ENCODE measurements at places on chromosomes 11 and 22. TPM values are rescaled to one million over a fixed set of nuclear protein-coding genes. Genes with fewer than 3 reads are reported as not detected.

- no peak overlapping the region for H3K27ac ChIP-seq
- H3K4me1 ChIP-seq: peaks cover 30% of the 10 kb centered on the region
- DNase-seq: no peak
- no peaks in the 10 kb centered on the region for H3K27me3 ChIP-seq
- no peak overlapping the region for H3K4me3 ChIP-seq
- H3K36me3 ChIP-seq: no peaks in the 10 kb centered on the region
Measured at GRCh38 chr22:50268655-50269113, 1.5 kb downstream of the MAPK11 start.

- DNase-seq: no peak
- no peaks in the 10 kb centered on the region for H3K27me3 ChIP-seq
- H3K4me3 ChIP-seq: no peak overlapping the region
- H3K36me3 ChIP-seq: no peaks in the 10 kb centered on the region
Measured at GRCh38 chr11:132541794-132542193, 990.5 kb downstream of the OPCML start.

DNA sequence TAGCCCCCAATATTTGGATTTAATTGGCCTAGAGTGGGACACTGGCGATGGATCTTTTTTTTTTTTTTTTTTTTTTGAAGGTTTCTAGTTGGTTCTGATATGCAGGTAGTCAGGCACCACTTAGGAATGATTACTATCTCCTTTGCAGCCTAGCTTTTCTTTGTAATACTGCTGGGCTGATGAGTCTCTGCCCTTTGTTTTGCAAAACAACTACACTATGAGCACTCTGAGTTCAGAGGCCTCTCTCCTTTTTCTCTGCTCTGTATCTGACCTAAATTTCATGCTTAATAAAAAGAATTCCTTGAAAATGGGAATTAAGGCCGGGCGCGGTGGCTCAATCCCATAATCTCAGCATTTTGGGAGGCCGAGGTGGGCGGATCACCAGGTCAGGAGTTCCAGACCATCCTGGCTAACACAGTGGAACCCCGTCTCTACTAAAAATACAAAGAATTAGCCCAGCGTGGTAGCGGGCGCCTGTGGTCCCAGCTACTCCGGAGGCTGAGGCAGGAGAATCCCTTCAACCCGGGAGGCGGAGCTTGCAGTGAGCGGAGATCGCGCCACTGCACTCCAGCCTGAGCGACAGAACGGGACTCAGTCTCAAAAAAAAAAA lies 1312.3 kb downstream of the FAM181B start:
- no peak overlapping the region for H3K4me3 ChIP-seq
- H3K27ac ChIP-seq: no peak overlapping the region
- H3K36me3 ChIP-seq: no peaks in the 10 kb centered on the region
- no peak for DNase-seq
- no peaks in the 10 kb centered on the region for H3K4me1 ChIP-seq

DNA sequence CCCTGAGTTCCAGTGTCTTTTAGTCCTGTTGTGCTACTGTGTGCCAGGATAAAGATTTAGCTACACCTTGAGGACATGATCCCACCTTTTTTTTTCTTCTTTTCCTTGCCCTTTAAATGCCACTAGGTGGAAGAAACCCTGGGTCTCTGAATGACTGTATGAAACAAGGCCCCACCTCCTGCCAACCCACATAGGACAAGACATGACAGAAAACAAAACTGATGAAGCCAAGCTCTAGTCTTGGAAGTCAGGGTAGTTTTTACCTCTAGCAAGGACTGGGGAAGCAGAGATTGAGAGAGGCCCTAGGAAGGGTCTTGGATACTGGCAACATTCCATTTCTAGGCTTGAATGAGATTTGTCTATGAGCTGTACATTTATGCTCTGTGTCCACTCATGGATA lies 410.7 kb downstream of the MIAT start:
- no peak for DNase-seq
- no peak overlapping the region for H3K4me3 ChIP-seq
- no peaks in the 10 kb centered on the region for H3K36me3 ChIP-seq
- H3K4me1 ChIP-seq: no peaks in the 10 kb centered on the region
- H3K27ac ChIP-seq: no peak overlapping the region

Gene LINC01488
- total RNA-seq: not detected

DNA sequence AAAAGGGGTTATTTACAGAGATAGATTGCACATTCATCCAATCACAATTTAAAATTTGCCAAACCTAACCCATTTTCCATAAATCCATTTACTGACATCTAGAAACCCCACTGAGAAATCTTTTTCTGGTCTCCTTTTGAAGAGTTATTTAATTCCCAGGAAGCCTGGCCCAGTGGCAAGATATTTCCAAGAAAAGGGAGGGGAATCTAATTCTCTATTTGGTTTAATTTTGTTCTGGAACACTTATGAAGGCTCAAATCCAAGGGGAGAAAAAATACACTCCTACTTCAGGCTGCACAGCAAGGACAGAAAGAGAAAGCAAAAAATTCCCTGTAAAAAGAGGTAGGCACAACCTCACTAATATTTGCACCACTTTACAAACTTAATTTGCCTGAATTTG lies 88.2 kb upstream of the LDLRAD3 start:
- no peak overlapping the region for H3K4me3 ChIP-seq
- H3K27ac ChIP-seq: no peak overlapping the region
- no peaks in the 10 kb centered on the region for H3K36me3 ChIP-seq
- no peak for DNase-seq

- H3K36me3 ChIP-seq: no peaks in the 10 kb centered on the region
- no peaks in the 10 kb centered on the region for H3K4me1 ChIP-seq
- no peaks in the 10 kb centered on the region for H3K27me3 ChIP-seq
- no peak overlapping the region for H3K4me3 ChIP-seq
- DNase-seq: no peak
- no peak overlapping the region for H3K27ac ChIP-seq
Measured at GRCh38 chr11:47337229-47337924, 15.1 kb downstream of the MYBPC3 start.

Gene PRDM11
- total RNA-seq: 9.0 TPM

Gene FAT3
- total RNA-seq: not detected

DNA sequence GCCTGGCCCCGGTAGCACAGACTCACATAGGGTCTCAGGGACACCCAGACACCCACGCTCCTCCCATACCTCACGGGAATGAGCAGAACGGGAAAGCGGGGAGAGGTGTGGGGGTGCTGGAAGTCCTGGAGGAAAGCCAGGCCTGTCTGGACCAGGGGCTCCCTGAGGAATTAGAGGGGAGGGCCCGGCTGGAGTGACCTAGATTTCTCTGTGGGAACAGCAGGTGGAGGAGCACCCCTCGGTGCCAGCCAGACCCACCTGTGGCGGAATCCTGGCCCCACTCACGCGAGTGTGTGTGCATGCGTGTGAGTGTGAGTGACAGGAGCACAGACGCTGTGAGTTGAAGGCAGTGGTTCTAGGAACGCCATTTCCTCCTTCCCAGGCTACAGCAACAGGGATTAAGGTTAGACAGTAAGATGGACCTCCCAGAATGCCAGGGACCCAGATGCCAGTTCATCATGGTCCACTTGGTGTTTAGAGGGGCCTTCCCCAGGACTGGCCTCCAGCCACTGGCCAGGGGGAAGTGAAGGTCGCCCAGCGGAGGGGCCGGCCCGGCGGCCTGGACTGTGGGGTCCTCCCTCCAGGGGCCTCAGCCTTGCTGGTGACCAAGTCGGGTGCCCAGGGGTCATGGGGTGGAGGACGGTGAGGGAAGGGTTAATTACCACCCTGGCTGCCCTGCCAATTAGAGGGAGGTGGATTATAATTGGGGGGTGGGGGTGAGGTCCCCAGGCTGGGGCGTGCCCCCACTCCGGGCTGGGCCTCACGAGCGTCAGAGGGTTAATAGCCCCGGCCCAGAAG lies 1.0 kb downstream of the PKP3 start:
- no peaks in the 10 kb centered on the region for H3K36me3 ChIP-seq
- H3K4me3 ChIP-seq: no peak overlapping the region
- DNase-seq: no peak
- H3K4me1 ChIP-seq: peaks cover 14% of the 10 kb centered on the region

- H3K36me3 ChIP-seq: no peaks in the 10 kb centered on the region
- peak; percentile 18 for DNase-seq
- H3K4me1 ChIP-seq: peaks cover 42% of the 10 kb centered on the region
- no peaks in the 10 kb centered on the region for H3K27me3 ChIP-seq
Measured at GRCh38 chr11:117823294-117823945, 1.1 kb downstream of the FXYD2 start.

- no peaks in the 10 kb centered on the region for H3K36me3 ChIP-seq
- H3K4me3 ChIP-seq: no peak within 1 kb of the TSS
- DNase-seq: no peak
- no peak within 1 kb of the TSS for H3K27ac ChIP-seq
- H3K4me1 ChIP-seq: peaks cover 8% of the 10 kb centered on the region
- H3K27me3 ChIP-seq: peaks cover 17% of the 10 kb centered on the region
Measured at GRCh38 chr11:47593934-47594855, at the start of gene C1QTNF4. C1QTNF4 (minus strand) TSS chr11:47594411; CDS start chr11:47590810, 3,601 bp downstream.

Gene POU2AF2
- total RNA-seq: not detected

- H3K4me3 ChIP-seq: no peak overlapping the region
- no peak overlapping the region for H3K27ac ChIP-seq
- H3K27me3 ChIP-seq: no peaks in the 10 kb centered on the region
- no peaks in the 10 kb centered on the region for H3K4me1 ChIP-seq
- no peaks in the 10 kb centered on the region for H3K36me3 ChIP-seq
- DNase-seq: no peak
Measured at GRCh38 chr11:22458161-22458560, 120.0 kb downstream of the SLC17A6 start.

DNA sequence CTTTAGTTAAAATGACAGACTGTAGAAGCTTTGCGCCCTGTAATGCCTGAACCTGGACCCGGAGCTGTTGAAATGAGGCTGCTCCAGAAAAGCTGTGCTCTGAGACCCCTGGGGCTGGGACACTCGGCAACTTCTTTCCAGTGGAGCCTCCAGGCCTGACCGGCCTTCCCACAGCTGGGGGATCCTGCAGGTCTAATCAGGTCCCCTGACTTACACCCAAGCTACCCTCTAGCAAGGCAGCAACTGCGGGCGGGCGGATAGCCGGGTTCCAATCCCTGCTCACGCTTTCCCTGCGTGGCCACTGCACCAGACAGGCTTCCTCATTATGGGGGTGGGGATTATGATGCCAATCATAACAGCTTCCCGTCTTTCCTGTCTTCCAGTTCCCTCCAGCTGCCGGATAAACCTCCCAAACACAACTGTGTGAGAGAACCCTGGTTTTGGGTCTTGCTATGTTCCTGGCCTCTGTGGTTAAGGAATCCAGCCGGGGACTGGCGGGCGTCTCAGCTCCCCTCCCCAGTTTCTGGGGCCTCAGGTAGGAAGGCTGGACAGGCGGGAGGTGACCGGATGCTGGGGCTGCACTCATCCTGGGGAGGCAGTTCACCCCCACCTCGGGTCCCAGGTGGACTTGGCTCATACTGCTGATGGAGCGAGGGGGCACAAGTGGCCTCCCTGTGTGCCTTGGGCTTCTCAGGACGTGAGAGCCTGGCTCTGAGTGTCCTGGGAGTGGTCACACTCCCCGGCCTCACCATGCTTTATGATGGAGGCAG lies 38.6 kb downstream of the PARVG start:
- no peaks in the 10 kb centered on the region for H3K36me3 ChIP-seq
- no peak for DNase-seq
- H3K27me3 ChIP-seq: no peaks in the 10 kb centered on the region

Gene SLC22A24
- total RNA-seq: not detected

Gene CADM1
- total RNA-seq: 6.9 TPM

Gene TRIM34
- total RNA-seq: 9.8 TPM

GRCh38 chr11:76598426-76598839 lies 72.1 kb downstream of the LRRC32 start:
- no peaks in the 10 kb centered on the region for H3K36me3 ChIP-seq
- no peak overlapping the region for H3K4me3 ChIP-seq
- no peak for DNase-seq
- H3K27ac ChIP-seq: peak overlapping the region; percentile 31
- H3K27me3 ChIP-seq: no peaks in the 10 kb centered on the region

Gene CEND1
- not detected for total RNA-seq

- peak overlapping the region; percentile 35 for H3K27ac ChIP-seq
- H3K4me1 ChIP-seq: peaks cover 23% of the 10 kb centered on the region
- H3K36me3 ChIP-seq: no peaks in the 10 kb centered on the region
- DNase-seq: peak; percentile 7
- peaks cover 10% of the 10 kb centered on the region for H3K27me3 ChIP-seq
Measured at GRCh38 chr11:32420937-32421901, 14.1 kb downstream of the WT1 start.

GRCh38 chr11:61684870-61685616 lies 4.9 kb downstream of the DAGLA start:
- no peak overlapping the region for H3K4me3 ChIP-seq
- DNase-seq: no peak
- H3K4me1 ChIP-seq: peaks cover 25% of the 10 kb centered on the region
- H3K27me3 ChIP-seq: peaks cover 2% of the 10 kb centered on the region

DNA sequence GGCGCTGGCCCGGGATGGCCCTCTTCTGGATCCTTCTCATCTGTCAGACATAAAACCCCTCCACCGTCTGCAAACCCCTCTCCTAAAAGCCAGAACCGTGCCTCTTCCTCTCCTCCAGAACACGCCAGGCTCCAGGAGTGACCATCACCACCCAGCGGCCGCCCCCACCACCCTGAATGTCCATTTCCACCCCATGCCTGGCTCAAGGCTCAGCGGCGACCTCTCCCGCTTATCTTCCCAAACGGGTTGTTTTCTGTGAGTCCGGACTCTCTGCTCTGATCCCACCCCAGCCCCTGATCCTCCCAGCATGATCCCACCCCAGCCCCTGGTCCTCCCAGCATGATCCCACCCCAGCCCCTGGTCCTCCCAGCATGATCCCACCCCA lies 37.6 kb downstream of the CELSR1 start:
- H3K36me3 ChIP-seq: no peaks in the 10 kb centered on the region
- no peak overlapping the region for H3K4me3 ChIP-seq
- no peak overlapping the region for H3K27ac ChIP-seq
- H3K27me3 ChIP-seq: peaks cover 2% of the 10 kb centered on the region

- H3K4me3 ChIP-seq: no peak overlapping the region
- H3K36me3 ChIP-seq: no peaks in the 10 kb centered on the region
Measured at GRCh38 chr11:45607995-45608394, 57.4 kb downstream of the CHST1 start.

GRCh38 chr11:47595029-47595428 lies 818 bp upstream of the C1QTNF4 start:
- H3K36me3 ChIP-seq: no peaks in the 10 kb centered on the region
- DNase-seq: no peak
- H3K27me3 ChIP-seq: peaks cover 17% of the 10 kb centered on the region
- H3K27ac ChIP-seq: no peak overlapping the region
- H3K4me3 ChIP-seq: no peak overlapping the region
- H3K4me1 ChIP-seq: peaks cover 8% of the 10 kb centered on the region

Gene CENATAC
- total RNA-seq: 116 TPM

All from CD4-positive, CD25-positive, alpha-beta regulatory T cell (primary cell).